ENCODE measurements at places on chromosomes 13 and 19.

GRCh38 chr19:13441810-13442512 is 64.3 kb downstream of the CACNA1A start:
- DNase-seq, result peak; percentile 68

- no peak for DNase-seq
Observed at GRCh38 chr13:45799451-45799850, 52.1 kb downstream of the SIAH3 start.

GRCh38 chr19:53960886-53961285 is 1.9 kb upstream of the CACNG8 start:
- DNase-seq, result no peak

DNA sequence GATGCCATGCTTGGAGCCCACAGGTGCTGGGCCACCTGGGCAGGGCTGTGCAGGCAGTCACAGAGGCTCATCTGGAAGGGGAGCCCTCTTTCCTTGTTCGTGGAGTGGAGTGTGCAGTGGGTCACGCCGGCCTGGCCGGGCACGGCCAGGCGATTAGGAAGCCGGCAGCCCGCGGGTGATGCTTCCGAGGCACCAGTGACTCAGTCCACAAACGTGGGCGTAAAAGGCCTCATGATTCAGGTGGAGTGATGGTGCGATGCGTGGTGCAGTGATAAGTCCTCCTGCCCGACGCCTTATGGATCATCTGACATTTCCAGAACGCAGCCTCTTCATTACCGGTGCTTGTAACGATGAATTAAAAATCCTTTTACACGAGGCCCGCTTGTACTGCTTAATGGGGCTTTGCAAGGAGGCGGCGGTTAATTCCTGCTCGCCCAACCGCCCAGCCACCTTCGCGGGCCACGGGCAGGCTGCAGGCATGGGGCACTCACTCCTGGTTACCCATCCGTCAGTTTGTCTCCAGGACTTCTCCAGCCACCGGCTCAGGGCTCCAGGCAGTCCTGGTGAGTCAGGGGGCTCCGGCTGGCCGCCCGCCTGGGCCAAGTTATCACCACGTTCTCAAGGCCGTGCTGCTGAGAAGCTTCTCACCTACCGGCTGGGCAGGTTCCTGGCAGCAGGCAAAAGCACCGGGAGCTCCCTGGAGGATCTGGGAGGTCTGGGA is 172.4 kb downstream of the KDM4B start:
- no peak for DNase-seq

DNA sequence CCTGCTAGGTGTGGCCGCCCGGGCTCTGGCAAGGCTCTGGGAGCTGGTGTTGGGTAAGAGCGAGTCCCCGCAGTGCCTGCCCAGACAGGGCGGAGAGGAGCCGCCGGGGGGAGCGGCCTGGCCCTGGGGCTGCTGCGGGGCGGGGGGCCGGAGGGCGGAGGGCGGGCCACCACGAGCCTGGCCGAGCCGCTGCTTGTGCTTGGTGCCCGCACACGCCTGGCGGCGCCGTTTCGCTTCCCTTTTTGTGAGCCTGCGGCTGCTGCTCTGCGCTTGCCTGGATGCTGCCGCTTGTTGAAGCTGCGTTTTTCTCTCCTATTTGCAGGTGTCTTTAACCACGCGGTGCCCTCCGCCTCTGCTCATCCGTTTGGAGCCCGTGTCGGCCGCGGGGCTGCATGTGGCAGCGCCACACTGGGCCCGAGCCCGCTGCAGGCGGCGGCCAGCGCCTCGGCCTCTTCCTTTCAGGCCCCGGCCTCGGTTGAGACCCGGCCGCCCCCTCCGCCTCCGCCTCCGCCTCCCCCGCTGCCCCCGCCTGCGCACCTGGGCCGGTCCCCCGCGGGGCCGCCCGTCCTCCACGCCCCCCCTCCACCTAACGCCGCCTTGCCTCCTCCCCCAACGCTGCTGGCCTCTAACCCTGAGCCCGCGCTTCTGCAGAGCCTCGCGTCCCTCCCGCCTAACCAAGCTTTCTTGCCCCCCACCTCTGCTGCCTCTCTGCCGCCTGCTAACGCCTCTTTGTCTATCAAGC is 8.5 kb downstream of the PLEKHJ1 start:
- DNase-seq, result no peak

GRCh38 chr13:38868399-38868798 is 122.2 kb downstream of the STOML3 start:
- no peak for DNase-seq

DNA sequence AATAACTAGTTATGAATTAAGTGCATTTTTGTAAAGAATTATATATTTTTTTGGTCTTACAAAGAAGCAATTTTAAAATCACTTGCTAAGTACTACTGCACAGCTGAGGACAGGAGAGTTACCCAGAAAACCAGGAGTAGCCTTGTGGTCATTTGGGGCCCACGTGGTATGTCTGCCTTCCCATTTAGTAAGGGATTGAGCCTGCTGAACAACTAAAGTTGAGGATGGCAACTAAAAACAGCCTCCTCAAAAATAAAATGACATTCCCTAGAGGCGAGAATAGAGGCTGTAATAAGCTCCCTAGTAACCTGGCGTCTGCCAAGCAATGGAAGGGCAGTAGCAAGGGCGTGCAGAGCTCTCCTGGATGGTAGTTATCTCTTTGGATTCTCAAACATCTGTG is 36.3 kb downstream of the DOCK9 start:
- no peak for DNase-seq
